A172 (cell line): ENCODE measurements at places on chromosomes 12 and 14. TPM values are rescaled to one million over a fixed set of nuclear protein-coding genes. Genes with fewer than 3 reads are reported as not detected.

HHIPL1 gene
- not detected in 2 replicates for total RNA-seq

SRRM4 gene
- not detected in 2 replicates for total RNA-seq

PRB2 gene
- total RNA-seq: not detected in 2 replicates

CLEC14A gene
- not detected in 2 replicates for total RNA-seq

MYH6 gene
- total RNA-seq: not detected in 2 replicates

HELB gene
- 1.4 and 2.1 TPM in 2 replicates for total RNA-seq

LRFN5 gene
- not detected in 2 replicates for total RNA-seq

DACT1 gene
- 0.77 and 1.7 TPM in 2 replicates for total RNA-seq

CEP170B gene
- 9.8 and 11.2 TPM in 2 replicates for total RNA-seq

SERPINA1 gene
- 0.78 and 1.2 TPM in 2 replicates for total RNA-seq

CLEC4A gene
- total RNA-seq: 6.4 TPM in 1 of 2 replicates, not detected in the other

PCED1B gene
- total RNA-seq: 0.34 and 0.52 TPM in 2 replicates

SLCO1B1 gene
- 0.14 and 0.81 TPM in 2 replicates for total RNA-seq

MGAT2 gene
- total RNA-seq: 69.4 and 87.3 TPM in 2 replicates

ACVRL1 gene
- 10.3 and 11.7 TPM in 2 replicates for total RNA-seq

NID2 gene
- total RNA-seq: not detected in 2 replicates
